ENCODE measurements at places on chromosomes 2 and 18.

DNA sequence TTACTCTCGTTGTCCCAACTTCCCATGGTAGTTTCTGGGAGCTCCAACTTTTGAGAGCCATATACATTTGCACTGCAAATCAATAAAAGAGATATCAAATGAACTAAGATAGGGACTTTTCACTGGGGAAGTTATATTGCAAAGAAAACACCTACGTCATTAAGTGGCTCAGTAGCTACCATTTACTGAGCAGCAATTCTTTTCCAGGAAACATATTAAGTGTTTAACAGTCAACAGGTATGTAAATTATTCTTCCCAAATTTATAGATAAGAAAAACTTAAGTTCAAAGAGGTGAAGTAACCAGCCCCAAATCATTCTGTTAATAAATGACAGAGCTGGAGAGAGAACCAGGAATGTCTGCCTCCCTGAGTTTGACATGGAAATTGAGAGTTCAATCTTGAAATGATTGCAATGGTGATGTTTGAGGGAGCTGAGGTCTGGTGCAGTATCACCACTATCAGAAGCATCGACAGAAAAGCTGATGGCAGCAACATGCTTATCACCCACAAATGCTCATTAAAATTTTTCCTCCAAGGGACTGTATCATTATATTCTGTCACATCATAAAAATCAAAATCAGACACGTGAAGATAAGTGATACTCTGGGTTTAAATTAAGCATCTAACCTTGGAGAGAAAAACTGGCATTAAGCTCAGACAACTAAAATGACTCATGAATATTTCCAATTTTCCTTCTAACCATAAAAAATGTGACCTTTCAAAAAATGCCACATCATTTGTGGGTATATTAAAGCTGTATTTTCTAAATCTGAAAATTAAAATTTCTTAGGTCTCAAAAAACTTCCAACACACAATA lies 43.4 kb downstream of the GAREM1 start:
- DNase-seq, result no peak

DNA sequence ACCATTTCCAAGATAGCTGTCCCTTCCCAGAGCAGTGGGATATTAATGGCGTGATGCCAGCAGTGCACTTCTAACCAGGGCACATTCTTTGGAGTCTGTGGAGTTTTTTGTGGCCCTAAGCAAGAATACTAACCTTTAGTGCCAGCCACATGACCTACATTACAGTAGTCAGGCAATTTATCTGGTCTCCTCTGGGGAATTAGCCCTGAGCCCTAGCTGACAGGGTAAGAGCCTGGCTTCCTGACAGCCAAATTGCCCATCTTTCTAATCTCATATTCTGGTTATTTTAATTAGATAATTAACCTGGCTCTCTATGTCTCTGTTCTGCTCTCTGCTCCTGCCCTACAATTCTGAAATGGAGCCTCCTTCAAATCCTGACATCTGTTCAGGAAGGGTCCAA lies 5.2 kb downstream of the PFN4 start:
- DNase-seq, result no peak

DNA sequence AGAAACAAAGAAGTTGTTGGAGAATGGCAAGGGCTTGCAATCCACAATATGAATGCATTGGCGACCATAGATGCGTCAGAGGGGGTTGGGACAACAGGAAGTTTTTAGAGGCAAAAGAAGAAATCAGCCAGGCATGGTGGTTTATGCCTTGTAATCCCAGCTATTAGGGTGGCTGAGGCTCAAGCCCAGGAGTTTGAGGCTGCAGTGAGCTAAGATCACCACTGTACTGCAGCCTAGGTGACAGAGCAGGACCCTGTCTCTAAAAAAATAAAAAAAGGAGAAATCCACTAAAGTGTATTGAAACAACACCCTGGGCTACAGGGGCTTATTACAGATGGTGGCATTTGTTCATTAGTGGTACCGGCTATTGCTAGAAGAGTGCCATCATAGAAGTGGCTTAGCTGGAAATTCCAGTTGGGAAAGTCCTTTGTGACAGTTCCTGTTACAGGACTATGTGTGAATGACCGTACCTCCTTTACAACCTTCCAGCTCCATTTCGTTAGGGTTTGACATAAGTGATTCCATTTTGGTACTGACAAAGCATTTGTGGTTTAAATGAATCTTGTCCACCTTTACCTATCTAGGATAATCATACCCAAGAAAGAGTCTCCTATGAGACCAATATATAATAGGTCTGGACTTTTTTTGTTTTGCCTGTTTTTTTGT lies 10.7 kb upstream of the WDSUB1 start:
- DNase-seq, result no peak

- DNase-seq, result no peak
These were observed 520.1 kb downstream of the PIK3C3 start for GRCh38 chr18:42475157-42475556.

GRCh38 chr18:506264-506663 lies 5.8 kb upstream of the COLEC12 start:
- DNase-seq, result no peak

GRCh38 chr2:205967391-205968075 lies 118.4 kb downstream of the INO80D start:
- no peak for DNase-seq

- no peak for DNase-seq
These were observed 15.0 kb downstream of the GEN1 start for GRCh38 chr2:17768894-17769293.

DNA sequence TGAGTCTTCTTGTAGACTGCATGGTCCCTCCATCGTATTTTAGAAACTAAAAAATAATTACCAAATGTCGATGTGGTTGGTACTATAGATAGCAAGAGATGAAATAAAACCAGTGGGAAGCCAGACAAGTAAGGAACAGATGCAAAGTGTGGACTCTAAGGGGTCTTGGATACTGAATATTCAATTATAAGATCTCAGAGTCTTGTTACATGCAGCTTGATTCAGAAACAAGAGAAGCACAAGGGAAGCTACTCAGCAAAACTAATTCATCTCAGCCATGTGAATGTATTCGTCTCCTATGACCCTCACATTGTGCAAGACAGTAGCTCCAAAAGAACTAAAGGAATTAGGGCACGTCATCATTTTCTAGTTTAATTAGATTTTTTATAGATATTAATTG lies 80.9 kb downstream of the CDH20 start:
- no peak for DNase-seq

DNA sequence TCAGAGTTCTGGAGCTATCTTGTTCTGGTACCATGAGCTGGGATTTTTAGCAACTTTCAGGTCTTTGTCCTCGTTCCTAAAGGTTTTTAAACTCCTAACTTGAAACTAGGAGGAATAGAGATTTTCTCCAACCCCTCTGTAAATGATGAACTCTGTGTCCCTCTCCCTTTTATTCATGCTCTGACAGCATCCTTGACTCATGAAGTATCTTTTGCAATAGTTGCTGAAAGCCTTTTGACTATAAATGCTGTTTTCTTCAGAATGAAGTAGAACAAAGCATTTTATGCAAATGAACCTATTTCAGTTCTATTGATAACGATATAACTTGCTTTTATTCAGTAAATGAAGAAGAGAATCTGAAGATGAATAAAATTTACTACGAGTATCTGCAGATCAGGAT lies 17.0 kb upstream of the MAPRE2 start:
- DNase-seq, result no peak

DNA sequence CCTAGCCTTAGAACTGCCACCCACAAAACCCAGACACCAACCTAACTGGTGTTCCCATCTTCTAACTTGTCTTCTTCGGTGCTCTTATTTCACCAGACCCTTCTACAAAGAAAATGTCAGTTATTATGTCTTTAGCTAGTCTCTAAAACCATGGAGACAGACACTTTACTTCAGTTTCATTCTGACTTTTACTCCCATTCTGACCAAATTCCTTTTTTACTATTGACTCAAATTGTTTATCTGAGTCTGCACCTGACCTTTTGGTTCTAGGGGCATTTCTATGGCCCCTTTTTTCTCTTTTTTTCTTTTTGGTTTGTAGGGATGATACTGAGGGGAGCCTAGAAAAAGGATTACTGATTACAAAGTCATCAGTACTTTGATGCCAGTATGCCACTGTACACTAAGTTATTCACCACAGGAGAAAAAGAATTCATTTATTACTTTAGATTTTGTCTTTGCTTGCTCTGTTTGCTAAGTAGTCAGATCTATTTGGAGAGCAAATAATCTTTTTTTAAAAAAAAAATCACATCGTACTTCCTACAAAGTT lies 6.8 kb upstream of the SLC1A4 start:
- no peak for DNase-seq

GRCh38 chr2:11179899-11180298 lies 24.6 kb downstream of the SLC66A3 start:
- no peak for DNase-seq

DNA sequence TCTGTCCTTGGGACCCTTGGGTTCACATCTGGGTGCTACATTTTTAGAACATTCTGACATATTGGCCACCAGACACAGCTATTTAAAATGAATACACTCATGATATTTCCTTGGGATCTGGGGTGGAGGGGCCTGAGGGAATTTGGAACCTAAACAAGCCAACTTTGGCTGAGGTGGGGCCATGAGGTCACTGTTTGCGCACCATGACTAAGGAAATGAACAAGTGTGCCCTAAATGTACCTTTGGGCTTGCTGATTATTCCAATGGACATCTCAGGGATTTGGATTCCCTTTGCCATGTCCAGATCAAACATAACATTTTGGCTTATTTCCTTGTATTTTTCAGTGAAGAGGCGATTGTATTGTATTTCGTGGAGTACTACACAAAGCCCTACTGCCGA lies 80.5 kb upstream of the SEC11C start:
- DNase-seq, result no peak

DNA sequence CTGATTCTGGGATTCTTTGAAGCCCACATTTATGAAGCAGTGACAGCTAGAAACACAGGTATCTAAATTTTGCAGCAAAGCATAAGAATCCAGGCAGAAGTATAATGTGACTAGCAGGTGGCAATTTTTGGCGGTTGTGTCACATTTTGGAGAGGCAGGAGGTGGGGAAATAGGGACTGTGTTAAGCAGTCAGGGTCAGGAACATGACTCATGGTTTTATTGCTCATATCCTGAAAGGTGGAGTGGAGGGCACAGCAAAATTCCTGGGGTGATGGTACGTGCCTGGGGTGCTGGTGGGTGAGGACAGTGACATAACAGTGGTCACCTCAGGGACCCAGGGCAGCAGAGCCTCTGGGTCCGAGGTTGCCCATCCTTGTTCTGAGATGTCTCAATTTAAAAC lies 63.5 kb upstream of the TTN start:
- DNase-seq, result no peak

DNA sequence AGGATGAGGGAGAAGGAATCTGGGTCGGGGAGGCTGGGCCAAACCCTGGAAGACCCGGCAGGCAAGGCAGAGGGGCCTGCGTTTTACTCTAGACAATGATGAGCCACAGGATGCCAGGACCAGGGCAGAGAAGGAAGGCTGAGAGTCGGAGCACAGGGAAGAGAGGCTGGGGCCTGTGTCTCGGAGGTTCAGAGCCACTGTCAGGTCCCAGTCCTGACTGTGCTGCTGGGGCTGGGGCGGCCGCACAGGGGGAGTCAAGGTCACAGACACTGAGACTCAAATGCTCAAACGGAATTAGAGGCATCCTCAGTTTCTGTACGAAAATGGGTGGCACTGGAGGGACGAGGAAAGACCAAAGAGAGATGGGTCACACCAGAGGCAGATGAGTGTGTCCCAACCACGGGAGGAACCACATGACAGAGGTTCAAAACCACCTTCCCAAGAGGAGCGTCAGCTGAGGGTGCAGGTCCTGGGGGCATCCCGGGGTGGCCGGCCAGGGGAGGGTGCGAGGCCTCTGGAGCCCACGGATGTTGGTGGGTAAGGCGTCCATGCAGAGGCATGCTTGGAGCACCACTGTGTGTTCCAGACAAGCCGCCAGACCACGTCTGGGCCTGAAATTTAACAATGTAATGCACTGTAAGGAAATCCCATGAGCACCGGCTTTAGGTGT lies 14.7 kb downstream of the HDAC4 start:
- no peak for DNase-seq

DNA sequence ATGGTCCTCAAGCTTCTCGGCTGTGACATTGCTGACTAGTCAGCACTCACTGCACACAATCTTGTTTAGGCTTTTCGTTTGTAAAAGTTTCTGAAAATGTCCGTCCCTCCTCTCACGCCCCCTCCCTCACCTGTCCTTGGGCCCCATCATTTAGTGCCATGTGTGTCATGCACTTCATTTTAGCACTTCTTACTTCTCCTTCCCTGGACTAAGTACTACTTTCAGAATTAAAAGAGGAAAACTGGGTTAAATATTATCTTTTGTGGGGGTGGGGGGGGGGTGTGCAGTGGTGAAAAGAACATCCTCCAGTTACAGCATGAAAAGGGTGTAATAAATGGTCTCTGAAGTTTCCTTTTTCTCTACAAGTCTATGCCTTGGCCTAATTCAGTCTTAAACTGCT lies 182.0 kb upstream of the SP5 start:
- DNase-seq, result no peak

GRCh38 chr2:100959225-100959880 lies 42.7 kb upstream of the RPL31 start:
- DNase-seq, result no peak

DNA sequence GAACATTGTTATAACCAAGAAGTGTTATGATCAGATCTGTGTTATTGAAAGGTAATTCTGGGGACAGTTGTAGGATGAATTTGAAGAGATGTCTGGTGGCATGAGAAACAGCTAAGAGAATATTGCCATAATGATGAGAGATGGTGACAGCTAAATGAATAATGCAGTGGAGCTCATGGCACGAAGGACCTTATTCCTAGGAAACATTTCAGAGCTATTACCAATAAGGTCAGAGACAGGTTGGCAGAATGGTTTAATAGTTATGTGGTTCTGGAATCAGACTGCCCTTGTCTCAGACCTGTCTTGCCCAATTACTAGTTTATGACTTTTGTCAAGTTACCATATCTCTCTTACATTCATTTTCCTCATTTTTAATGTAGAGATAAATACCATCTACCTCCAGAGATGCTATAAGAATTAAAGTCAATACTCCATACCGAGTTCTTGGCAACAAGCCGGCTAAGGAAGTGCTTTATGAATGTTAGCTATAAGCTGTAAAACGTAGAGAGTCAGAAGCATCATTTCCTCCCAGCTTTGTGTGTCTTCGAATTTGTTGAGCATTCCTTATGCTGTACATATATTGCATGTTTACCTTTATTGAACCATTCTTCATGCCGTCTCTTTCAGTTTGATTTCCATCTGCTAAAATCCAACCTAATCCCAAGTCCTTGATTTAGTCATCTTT lies 73.6 kb upstream of the COL5A2 start:
- DNase-seq, result no peak
